ENCODE measurements at places on chromosomes 16 and 17.
A peak's percentile ranks its signal among the peaks of the same experiment; 100 is the strongest.

GRCh38 chr17:15951368-15952047 is 6.6 kb downstream of the ADORA2B start:
- DNase-seq = no peak

DNA sequence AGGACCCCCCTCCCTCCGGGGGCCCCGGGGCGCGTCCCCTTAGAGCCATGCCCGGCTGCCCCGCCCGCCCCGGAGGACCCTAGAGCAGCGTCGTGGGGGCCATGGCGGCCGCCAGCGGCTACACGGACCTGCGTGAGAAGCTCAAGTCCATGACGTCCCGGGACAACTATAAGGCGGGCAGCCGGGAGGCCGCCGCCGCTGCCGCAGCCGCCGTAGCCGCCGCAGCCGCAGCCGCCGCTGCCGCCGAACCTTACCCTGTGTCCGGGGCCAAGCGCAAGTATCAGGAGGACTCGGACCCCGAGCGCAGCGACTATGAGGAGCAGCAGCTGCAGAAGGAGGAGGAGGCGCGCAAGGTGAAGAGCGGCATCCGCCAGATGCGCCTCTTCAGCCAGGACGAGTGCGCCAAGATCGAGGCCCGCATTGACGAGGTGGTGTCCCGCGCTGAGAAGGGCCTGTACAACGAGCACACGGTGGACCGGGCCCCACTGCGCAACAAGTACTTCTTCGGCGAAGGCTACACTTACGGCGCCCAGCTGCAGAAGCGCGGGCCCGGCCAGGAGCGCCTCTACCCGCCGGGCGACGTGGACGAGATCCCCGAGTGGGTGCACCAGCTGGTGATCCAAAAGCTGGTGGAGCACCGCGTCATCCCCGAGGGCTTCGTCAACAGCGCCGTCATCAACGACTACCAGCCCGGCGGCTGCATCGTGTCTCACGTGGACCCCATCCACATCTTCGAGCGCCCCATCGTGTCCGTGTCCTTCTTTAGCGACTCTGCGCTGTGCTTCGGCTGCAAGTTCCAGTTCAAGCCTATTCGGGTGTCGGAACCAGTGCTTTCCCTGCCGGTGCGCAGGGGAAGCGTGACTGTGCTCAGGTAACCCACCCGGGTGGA is 759 bp downstream of the ALKBH5 start:
- DNase-seq = no peak

DNA sequence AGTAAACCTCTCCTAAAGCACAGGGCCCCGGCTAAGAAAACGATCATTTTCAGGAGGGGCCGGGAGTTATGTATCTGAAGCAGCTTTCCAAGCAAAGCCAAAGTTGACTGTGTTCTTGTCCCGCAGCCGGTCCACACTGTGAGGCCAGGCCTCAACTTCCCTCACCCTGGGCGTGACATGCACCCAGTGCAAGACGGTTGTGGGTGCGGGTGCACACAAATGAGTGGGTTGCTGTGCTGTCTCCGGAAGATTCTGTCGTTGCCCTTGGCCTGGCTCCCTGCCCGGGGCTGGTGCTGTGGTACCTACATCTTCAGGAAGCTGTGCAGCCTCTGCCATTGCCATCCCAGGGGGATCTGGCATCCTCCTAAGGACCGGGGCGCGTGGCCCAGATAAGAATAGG is 16.6 kb downstream of the MLYCD start:
- DNase-seq = no peak

- DNase-seq = peak; percentile 2
Observed at GRCh38 chr16:23469814-23470213, 16.8 kb upstream of the COG7 start.

DNA sequence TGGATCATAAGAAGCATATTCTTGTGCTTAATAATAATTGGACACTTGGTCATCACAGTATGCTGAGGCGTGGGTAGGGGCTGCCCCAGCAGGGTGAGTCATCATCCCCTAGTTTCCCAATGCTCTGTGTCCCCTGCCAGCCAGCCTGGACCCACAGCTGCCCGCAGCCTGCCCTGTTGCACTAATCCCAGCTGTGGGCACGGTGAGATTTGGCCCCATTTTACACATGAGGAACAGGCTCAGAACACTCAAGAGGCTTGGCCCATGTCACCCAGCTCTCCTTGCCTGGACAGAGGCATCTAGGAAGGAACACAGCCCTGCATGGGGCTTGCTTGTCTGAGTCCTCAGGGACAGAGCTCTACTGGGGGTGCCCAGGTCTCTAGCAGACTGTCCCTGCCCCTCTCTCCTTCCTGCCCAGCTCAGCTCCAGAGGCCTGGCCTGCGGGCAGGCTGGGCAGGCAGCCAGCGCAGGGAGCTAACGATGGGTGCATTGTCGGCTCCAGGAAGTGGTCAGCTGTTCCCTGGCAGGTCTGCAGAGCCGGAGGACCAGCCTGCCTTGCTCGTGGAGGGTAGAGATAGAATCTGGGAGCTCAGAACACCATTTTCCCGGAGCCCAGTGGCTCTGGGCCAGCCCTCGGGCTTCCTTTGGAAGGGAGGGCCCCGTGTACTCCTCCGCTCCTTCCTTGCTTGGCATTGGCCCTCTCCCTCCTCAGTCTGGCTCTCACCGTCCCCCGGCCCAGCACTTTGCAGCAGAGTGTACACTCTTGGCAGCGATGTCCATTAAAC is 189.4 kb downstream of the RAB11FIP4 start:
- no peak for DNase-seq

- no peak for DNase-seq
Observed at GRCh38 chr16:85436207-85436606, 176.9 kb upstream of the GSE1 start.

- no peak for DNase-seq
Observed at GRCh38 chr16:55154956-55155355, 169.0 kb upstream of the IRX6 start.
